T47D (cell line): ENCODE measurements at places on chromosomes 7 and 10.

- no peak for DNase-seq
Measured at GRCh38 chr10:45000752-45001380, at the start of gene ZNF22. Gene ZNF22 (plus strand): TSS chr10:45000923. CDS start chr10:45003369, 2,446 bp downstream.

GRCh38 chr10:48199580-48200377 is 74.7 kb downstream of the FRMPD2 start:
- DNase-seq, result no peak

- no peak for DNase-seq
Measured at GRCh38 chr7:107973861-107974260, 29.1 kb downstream of the LAMB1 start.

GRCh38 chr10:35336084-35336831 is at the start of gene CCNY:
Gene CCNY (plus strand): TSS chr10:35336509. CDS start chr10:35337054, 545 bp downstream.
- DNase-seq, result peak; percentile 81

GRCh38 chr7:88665892-88666514 is 93.5 kb upstream of the ZNF804B start:
- peak; percentile 12 for DNase-seq

DNA sequence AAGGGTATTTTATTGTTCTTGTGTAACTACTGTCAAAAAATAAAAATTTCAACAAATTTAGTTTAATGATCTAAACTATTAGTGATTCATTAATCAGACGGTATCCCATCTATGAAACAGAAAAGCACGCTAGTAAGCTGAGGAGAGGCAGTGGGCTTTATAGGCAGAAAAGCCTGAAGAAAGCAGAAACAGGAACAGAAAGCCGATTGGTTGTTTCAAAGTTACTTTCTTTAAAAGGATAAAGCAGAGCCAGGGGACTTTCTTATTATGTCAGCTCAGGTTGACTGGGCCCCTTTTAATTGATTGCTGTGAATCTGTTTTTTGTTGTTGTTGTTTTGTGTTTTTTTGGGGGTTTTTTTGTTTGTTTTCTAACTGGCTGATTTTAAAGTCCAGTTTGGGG is 105.5 kb downstream of the TES start:
- no peak for DNase-seq

- no peak for DNase-seq
Measured at GRCh38 chr7:151984612-151985011, 28.4 kb downstream of the GALNTL5 start.

DNA sequence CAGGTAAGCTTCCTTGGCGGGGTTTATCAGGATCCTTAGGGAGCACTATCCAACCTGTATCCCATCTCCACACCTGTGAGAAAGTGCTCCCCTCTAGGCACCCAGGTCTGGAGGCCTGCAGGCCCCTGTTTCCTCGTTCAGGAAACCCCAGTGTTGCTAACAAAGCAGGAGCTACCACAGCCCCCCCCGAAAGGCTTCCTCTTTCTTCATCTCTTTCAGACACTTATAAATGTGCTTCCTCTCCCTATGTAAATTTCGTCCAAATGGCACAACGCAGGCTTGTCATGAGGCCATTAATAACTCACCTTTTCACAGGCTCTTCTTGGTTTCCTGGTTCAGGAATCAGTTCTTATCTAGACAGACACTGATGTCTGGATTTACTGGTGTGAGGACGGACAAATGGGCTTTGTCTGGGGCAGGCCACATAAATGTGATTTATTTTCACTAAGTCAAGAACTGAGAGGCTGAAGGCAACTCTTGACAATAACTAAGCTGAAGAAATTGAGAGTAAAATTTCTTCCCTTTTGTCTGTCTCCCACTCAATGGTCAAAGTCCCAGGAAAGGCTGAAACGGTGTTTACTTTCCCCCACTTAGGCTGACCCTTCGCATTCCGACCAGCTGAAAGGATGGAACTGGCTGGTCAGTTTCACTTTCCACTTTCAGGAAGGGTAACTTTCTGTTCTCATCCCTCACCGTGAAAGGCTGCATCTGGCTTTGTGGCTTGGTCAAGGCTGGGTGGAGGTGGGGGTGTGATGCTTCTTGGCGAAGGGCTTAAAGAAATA is 46.8 kb downstream of the PIK3AP1 start:
- no peak for DNase-seq
